ENCODE measurements at places on chromosomes 12 and 14.

GRCh38 chr14:94040796-94041195 is 14.7 kb downstream of the OTUB2 start:
- DNase-seq, result no peak

DNA sequence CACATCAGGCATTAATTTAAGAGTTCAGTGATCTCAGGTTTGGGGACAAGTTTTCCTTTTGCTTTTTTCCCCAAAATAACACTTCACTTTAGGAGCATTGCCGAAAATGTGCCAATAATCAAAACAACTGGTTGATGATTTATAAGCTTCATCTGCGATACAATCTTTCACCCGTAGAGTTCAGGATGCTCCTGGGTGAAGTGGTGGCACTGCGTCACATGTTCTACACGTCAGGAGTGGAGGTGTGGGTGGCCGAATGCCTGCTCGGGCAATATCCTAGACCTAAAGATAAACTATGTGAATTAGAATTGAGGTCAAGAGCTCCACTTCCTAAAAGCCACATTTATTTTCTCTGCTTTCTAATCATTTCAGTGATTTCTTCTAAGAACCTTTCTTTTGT is 70.9 kb upstream of the DICER1 start:
- DNase-seq, result no peak

DNA sequence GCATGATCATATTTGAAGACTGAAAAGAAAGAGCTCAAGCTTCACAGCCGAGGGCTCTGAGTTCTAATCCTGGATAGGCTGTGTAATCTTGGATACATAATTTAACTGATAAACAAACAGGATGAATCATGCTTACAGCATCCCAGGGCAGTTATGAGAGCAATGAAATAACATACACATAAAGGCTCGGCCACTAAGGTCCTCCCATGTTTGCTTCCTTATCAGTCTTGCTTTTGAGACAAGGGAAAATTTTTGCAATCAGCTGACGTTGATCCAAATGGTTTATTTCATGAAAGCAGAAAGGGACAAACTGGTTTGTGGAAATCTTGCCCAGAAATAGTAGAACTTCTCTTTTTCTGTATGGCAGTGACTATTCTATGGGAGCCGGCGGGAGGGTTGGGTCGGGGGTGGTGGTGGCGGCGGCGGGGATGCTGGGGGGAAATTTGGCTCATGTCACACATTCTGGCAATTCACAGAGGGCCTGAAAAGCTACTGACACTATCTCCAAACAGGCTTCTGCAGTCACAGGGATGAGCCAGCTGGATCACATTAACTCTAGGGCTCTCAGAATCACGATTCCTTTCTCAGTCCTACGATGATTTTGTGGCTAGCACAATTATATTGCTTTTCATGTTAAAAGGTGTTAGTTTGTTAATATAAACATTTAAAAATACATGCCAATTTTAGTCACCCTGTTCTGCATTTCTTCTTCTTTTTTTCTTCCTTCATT is 124.5 kb downstream of the SLC8A3 start:
- no peak for DNase-seq

- no peak for DNase-seq
Observed at GRCh38 chr14:58368956-58369355, 26.8 kb upstream of the TOMM20L start.

GRCh38 chr12:15732341-15733061 is 56.7 kb downstream of the EPS8 start:
- no peak for DNase-seq

DNA sequence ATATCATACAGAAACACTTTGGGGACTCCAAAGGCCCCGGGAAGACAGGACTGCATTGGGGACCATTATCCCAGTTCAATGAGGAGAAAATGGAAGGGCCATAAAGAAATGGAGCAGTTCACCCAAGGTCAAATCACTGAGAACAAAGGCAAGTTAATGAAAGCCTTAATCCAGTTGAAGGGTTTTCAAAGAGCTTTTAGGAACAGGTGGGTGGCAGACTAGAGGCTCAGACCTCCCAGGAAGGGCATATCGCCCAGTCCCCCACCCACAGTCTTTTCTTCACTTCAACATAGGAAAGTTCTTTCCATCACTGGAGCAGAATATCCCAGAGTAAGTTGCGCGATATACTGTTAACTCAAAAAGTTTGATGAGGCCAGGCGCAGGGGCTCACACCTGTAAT is 136.1 kb upstream of the CCND2 start:
- DNase-seq, result no peak

DNA sequence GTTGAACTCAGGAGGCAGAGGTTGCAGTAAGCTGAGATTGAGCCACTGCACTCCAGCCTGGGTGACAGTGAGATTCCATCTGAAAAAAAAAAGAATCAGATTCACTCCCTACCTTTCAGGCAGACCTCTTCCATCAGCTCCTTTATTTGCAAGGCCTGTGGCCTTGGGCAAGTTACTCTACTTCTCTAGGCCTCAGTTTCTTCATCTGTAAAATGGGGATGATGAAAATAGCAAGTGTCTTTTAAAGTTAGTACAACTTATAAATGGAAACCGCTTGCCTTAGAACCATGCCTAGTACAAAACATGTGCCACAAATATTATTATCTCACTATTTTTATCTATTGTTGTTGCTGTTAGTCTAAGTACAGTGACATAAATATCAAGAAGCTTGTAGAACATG is 84.3 kb downstream of the STAB2 start:
- no peak for DNase-seq

GRCh38 chr14:78345131-78345744 is 175.1 kb downstream of the NRXN3 start:
- no peak for DNase-seq

Data from stimulated activated CD4-positive, alpha-beta T cell treated with anti-CD3 and anti-CD28 coated beads, Interleukin-12 subunit alpha, Interleukin-12 subunit beta, amount 100 ng/mL, for 24 hours (primary cell).